ENCODE measurements at places on chromosomes 12 and 14.

DNA sequence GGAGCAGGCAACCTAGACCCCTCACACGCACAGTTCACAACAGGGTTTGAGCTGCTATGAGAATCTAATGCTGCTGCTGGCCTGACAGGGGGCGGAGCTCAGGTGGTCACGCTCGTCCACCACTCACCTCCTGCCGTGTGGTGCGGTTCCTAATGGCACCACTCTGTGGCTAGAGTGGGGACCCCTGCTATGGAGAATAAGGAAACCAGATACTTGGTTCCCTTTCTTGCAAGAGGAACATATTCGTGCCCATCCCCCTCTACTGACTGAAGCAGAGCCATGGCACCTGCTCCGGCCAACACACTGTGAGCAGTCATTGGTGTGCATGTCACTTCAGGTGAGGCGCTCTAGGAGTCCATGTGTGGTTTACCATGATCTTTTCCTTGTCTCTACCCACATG is 30.4 kb upstream of the RIMBP2 start:
- DNase-seq: no peak

DNA sequence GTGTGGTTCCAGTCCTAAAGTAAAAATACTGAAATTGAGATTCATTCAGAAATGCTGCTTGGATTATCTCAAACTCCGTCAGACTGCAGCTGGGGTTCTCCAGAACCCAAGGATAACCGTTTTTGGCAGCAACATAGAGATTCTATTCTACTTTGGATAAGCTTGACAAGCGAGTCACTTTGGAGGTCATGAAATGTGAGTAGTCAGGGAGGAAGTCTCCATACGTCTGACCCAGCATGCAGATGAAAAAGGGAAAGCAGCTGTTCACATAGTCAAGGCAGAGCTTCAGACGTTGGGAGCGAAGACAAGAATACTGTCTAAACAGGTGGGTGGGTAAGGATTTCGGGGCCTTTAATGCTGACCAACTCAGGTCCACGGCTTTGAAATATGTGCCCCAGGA is 14.9 kb upstream of the HSP90B1 start:
- DNase-seq: no peak

- no peak for DNase-seq
Measured at GRCh38 chr12:124563401-124563800, 4.0 kb downstream of the NCOR2 start.

DNA sequence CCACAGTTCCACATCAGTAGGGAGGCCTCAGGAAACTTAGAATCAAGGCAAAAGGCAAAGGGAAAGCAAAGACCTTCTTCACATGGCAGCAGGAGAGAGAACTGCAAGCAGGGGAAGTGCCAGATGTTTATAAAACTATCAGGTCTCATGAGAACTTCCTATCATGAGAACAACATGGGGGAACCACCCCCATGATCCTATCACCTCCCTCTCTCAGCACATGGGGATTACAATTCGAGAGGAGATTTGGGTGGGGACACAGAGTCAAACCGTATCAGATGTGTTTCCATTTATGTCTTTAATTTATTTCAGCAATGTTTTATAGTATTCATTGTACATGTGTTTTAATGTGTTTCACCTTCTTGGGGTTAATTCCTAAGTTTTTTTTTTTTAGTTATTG is 25.8 kb downstream of the METAP2 start:
- DNase-seq: no peak

GRCh38 chr14:54486685-54487084 is 2.1 kb downstream of the GMFB start:
- DNase-seq: no peak

- DNase-seq: no peak
Measured at GRCh38 chr14:67239582-67239981, 1.7 kb upstream of the PALS1 start.

DNA sequence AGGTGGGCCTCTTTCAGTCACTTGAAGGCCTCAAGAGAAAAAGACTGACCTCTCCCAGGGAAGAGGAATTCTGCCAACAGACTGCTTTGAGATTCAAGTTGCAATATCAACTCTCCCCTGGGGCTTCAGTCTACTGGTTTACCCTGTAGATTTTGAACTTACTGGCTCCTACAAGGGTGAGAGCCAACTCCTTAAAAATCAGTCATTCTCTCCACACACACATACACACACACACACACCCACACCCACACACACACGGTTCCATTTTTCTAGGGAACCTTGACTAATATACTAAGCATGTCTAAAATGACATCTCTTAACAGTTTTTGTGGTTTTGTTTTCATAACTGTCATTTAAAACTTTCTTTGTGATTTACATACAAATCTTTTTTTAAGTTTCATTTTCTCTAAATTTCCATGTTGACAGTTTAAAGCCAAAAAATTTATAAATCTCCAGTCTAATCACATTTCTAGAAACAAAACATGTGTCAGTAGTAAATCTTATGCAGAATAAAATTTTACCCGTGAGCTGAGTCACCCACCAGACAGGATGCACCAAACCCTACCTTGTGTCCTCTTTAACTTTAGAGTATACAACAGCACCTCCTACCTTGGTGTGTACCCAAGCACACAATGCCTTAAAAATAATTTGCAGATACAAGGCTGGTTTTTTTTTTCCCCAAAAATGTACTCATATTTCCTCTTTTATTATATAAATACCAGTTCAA is 394.6 kb downstream of the AEBP2 start:
- DNase-seq: no peak

DNA sequence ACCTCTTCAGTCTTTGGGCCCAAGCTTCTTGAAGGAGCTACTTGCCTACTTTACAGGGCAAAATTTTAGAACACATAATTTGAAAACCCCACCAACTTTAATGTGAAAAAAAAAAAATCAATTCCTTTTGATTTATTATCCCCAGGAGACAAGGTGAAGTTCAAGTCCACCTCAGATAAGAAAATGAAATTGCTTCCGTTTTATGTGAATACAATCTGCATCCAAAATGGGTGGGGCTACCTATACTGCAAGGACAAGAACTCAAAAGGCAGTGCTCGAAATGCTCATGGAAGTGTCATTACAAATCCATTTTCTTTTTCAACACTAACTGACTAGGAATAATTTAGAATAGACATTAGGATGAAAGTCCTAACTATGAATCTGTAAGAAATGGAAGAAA is 45.7 kb downstream of the SSPN start:
- no peak for DNase-seq

- no peak for DNase-seq
Measured at GRCh38 chr14:71728386-71728785, 203.8 kb upstream of the RGS6 start.

DNA sequence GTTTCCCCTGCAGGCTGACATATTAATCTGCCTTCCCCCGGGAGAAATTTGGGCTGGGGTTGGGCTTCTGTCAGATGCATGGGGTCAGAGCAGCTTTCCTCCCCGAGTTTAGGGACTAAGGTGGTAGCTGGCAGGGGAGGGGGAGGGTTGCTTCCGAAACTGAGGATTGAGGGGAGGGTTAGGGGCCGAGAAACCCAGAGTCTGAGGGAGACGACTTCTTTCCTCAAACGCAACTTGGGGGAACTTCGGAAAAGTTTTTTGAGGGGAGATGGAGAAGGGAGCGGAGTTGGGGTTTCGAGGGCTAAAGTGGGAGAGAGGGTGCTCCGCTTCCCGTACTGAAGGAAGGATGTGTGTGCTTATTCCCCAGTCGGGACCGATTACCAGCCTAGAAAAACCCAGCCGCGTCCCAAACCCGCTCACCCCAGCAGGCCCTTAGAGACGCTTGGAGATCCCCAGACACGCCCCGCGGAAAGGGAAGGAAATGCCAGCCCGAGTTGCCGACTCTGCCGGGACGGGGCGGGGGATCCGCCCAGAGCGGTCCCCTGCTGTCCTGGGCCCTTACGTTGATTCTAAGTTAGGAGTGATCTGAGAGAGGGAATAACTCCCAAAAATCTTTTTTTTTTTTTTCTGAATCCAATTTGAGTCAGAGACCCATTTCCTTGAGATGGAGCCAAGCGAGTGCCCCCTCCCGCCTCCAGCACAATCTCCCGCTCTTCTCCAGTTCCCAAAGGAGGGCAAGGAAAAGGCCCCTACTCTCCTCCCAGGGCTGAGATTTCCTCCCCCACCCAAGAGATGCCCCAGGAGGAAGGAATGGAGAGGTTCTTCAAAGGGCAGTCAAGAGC is 61.9 kb downstream of the SMUG1 start:
- DNase-seq: no peak

DNA sequence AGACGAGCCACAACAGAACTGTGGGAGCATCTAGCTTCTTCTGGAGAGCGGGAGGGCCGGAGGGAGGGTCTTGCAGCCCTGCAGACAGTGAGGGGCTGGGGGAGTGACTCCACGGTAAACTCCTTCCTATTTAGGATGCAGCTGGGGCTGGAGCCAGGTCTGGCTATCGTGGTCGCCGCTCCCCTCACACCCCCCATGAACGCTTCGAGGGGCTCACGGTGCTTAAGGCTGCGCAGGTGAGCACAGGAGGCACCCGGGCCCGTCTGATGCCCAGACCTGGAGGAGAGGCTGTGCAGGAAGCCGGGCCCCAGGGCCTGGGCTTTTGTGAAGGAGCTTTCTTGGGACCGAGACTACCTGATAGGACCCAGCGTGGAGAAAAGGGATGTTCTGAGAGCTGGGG is 3.9 kb upstream of the GNB3 start:
- no peak for DNase-seq

DNA sequence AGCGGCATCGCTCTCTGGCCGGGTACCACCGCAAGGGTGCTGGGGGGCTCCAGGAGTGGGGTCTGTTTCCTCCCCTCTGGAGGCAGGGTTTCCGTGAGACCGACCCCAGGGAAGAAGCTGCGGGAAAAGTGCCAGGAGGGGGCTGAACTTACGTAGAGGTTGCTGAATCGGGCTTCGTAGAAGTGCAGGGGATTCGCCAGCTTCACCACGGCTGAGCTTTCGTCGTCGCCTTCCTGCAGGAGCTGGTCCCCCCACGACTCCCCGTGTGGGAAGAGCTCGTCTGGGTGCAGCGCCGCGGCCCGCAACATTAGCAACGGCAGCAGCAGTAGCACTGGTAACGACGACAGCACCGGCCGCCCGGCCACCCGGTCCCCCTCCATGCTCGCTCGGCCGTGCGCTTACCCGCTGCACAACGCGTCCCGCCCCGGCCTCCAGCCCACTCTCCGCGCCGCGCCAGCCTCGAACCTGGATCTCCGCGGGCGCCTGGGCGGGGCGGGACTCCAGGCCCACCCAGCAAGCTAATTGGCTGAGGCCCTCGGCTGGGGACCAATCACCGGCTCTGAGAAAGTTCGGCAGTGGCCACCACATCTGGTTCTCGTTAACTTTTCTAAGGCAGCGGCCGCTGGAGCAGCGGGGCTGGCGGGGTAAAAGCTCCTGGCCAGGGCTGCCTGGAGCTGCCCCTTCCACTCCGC is at the start of gene NID2:
Gene NID2, minus strand, starts transcription at position 445 of the 692 bp plus-strand sequence. Its CDS starts 65 bp downstream, at position 380.
- peak; percentile 16 for DNase-seq

- no peak for DNase-seq
Measured at GRCh38 chr12:70241845-70242244, 1.4 kb upstream of the CNOT2 start.

All from NCI-H2081 (cell line).